Mucosa of descending colon (tissue), 3 donors: ENCODE measurements at places on chromosomes 3 and 15. TPM values are rescaled to one million over a fixed set of nuclear protein-coding genes. Genes with fewer than 3 reads are reported as not detected.

FAM174B gene
- 14.7 TPM for total RNA-seq

IL17RE gene
- total RNA-seq, result 82.8 TPM

MDFIC2 gene
- total RNA-seq, result not detected

CHRM5 gene
- not detected for total RNA-seq

GP5 gene
- not detected for total RNA-seq

FOXB1 gene
- not detected for total RNA-seq

P2RY13 gene
- total RNA-seq, result 1.9 TPM

CACNA2D3 gene
- total RNA-seq, result 3.5 TPM

DNAH12 gene
- total RNA-seq, result 0.26 TPM

LDHAL6B gene
- not detected for total RNA-seq

ADCY5 gene
- total RNA-seq, result 12.6 TPM

PPP2R3A gene
- 16.4 TPM for total RNA-seq

CTXN2 gene
- total RNA-seq, result not detected
